ENCODE measurements at places on chromosomes 7 and 10. TPM values are rescaled to one million over a fixed set of nuclear protein-coding genes. Genes with fewer than 3 reads are reported as not detected.

DNA sequence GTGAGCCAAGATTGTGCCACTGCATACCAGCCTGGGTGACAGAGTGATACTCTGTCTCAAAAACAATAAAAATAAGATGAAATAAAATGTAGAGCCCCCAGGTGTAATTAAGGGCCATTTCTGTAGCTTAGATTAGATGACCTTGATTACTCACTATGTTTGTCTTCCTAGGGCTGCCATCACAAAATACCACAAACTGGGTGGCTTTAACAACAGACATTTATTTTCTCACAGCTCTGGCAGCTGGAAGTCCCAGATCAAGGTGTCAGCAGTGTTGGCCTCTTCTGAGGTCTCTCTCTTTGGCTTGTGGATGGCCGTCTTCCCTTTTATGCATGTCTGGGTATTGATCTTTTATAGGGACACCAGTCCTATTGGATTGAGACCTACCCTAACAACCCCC, 6.1 kb downstream of the PTER start:
- H3K27ac ChIP-seq: no peak overlapping the region
- no peak for DNase-seq
- peaks cover 32% of the 10 kb centered on the region for H3K4me1 ChIP-seq
- H3K4me3 ChIP-seq: no peak overlapping the region
- peaks cover 42% of the 10 kb centered on the region for H3K36me3 ChIP-seq
- H3K27me3 ChIP-seq: no peaks in the 10 kb centered on the region

GRCh38 chr7:26958834-26959233, 94.4 kb upstream of the SKAP2 start:
- DNase-seq: no peak
- H3K27ac ChIP-seq: no peak overlapping the region
- H3K36me3 ChIP-seq: no peaks in the 10 kb centered on the region
- H3K4me1 ChIP-seq: no peaks in the 10 kb centered on the region
- no peak overlapping the region for H3K4me3 ChIP-seq

Gene CTTNBP2
- 0.49 TPM for total RNA-seq

Gene C7orf57
- total RNA-seq: not detected

Gene ZNF727
- 0.53 TPM for total RNA-seq

DNA sequence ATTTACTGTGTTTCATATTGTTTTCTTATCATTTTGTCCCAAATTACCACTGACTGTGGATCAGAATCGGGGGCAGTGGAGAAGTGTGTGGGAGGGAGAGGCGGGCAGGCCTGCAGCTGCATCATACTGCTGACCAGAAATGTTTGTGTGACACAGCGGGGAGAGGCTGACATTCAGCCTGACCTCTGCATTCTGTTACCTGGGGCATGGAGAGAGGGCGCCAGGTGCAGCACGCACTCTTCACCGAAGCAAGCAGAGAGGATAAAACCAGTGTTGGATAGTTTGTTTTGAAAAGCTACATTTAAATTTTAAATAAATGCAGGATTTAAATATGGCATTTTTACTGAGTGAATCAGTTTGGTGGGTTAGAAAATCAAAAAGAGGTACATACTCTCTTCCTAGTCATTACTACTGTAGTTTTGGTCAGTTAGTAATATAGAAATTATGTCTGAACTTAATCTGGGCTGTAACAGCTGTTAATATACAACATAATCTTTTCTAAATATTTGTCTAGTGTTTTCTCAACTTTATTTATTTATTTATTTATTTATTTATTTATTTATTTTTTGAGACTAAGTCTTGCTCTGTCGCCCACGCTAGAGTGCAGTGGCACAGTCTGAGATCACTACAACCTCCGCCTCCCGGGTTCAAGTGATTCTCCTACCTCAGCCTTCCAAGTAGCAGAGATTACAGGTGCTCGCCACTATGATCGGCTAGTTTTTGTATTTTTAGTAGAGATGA, 8.8 kb upstream of the STMP1 start:
- peaks cover 11% of the 10 kb centered on the region for H3K36me3 ChIP-seq
- no peak overlapping the region for H3K4me3 ChIP-seq
- no peaks in the 10 kb centered on the region for H3K4me1 ChIP-seq
- H3K27me3 ChIP-seq: no peaks in the 10 kb centered on the region
- no peak for DNase-seq
- H3K27ac ChIP-seq: no peak overlapping the region

Gene BMS1
- 24.6 TPM for total RNA-seq

GRCh38 chr10:7445474-7446185, 34.8 kb upstream of the SFMBT2 start:
- peak overlapping the region; percentile 45 for H3K4me3 ChIP-seq
- DNase-seq: no peak
- peak overlapping the region; percentile 64 for H3K27ac ChIP-seq
- H3K4me1 ChIP-seq: peaks cover 24% of the 10 kb centered on the region
- H3K36me3 ChIP-seq: no peaks in the 10 kb centered on the region
- H3K27me3 ChIP-seq: no peaks in the 10 kb centered on the region

Gene PDAP1
- 105 TPM for total RNA-seq

- no peaks in the 10 kb centered on the region for H3K36me3 ChIP-seq
- no peak overlapping the region for H3K4me3 ChIP-seq
- H3K27me3 ChIP-seq: peaks cover 17% of the 10 kb centered on the region
- H3K27ac ChIP-seq: no peak overlapping the region
- DNase-seq: no peak
Measured at GRCh38 chr10:123640016-123640535, 26.1 kb upstream of the GPR26 start.

Gene CD36
- total RNA-seq: 0.15 TPM

Gene NPTX2
- not detected for total RNA-seq

Gene AS3MT
- 0.46 TPM for total RNA-seq

- no peak overlapping the region for H3K27ac ChIP-seq
- no peak overlapping the region for H3K4me3 ChIP-seq
- H3K4me1 ChIP-seq: no peaks in the 10 kb centered on the region
- no peak for DNase-seq
Measured at GRCh38 chr10:85794553-85794952, 572.0 kb downstream of the GRID1 start.

DNA sequence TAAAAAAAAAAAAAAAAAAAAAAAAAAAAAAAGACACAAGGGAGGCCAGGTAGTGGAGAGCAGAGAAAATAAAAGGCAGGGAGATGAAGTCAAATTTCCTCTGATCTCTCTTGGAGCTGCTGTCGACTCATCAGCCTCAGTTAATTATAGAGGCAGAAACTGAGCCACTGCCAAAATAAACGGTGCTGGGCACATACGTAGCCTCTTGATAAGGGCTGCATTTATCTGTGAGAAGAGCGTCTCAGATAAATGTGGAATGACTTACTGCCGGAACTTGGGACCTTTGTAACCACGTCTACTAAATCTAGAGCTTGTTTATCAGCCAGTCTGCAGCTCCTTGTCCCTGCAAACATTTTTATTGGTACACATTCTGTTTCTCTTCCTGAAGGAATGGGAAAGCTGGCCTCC, 162.3 kb downstream of the BAMBI start:
- DNase-seq: no peak
- H3K4me1 ChIP-seq: no peaks in the 10 kb centered on the region
- H3K36me3 ChIP-seq: no peaks in the 10 kb centered on the region
- no peak overlapping the region for H3K27ac ChIP-seq
- H3K4me3 ChIP-seq: no peak overlapping the region
- H3K27me3 ChIP-seq: no peaks in the 10 kb centered on the region

Gene SPRN
- total RNA-seq: not detected

DNA sequence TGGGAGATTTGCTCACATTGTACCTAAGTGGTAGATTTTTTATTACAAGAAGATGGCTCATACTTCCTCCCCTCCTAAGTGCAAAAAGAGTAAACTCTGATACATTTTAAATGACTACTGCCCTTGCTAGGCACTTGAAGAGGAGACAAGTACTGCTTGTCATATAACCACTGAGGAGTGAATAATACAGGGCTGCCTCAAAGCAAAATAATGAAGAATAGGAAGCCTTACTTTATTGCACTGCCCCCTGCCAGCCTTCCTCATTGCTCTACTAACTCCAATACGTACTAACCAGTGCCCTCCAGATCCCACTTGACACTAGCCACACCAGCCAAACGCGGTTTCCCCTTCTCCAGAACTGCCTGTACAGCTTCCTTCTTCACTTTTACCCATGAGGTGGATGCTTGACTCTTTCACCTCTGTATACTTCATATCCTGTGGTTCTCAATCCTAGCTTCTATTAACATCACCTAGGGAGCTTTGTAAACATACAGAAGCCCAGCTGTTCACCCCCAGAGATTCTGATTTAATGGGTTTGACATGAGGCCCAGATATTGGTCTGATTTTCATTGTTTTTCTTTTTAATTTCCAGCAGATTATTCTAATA, 11.7 kb upstream of the MTERF1 start:
- H3K27ac ChIP-seq: no peak overlapping the region
- H3K27me3 ChIP-seq: peaks cover 7% of the 10 kb centered on the region
- H3K4me3 ChIP-seq: no peak overlapping the region

Gene RNLS
- total RNA-seq: 4.9 TPM

DNA sequence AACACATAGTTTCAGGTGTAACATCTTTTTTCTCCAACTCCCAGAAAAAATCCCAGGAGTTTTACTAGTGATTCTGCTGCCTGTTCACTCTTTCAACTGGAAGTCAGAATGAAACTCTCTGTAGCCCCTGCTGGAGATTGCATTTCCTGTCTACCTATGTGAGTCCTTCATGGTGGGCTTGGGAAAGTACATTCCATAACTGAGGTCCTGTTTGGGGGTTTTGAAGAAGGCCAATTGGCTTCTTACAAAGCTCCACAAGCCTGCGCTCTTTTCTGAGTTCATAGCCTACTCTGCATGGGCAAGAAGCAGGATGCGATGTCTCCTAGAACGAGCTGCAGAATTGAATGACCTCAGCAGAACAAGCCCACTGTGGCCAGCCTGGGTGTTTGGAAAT, 86.7 kb downstream of the LYZL2 start:
- H3K4me3 ChIP-seq: no peak overlapping the region
- no peaks in the 10 kb centered on the region for H3K36me3 ChIP-seq
- DNase-seq: no peak
- H3K4me1 ChIP-seq: peaks cover 13% of the 10 kb centered on the region
- peak overlapping the region; percentile 4 for H3K27ac ChIP-seq

GRCh38 chr7:43569424-43569823, 13.5 kb upstream of the STK17A start:
- H3K27me3 ChIP-seq: peaks cover 3% of the 10 kb centered on the region
- no peak overlapping the region for H3K4me3 ChIP-seq
- no peak for DNase-seq

Gene LLCFC1
- total RNA-seq: not detected

DNA sequence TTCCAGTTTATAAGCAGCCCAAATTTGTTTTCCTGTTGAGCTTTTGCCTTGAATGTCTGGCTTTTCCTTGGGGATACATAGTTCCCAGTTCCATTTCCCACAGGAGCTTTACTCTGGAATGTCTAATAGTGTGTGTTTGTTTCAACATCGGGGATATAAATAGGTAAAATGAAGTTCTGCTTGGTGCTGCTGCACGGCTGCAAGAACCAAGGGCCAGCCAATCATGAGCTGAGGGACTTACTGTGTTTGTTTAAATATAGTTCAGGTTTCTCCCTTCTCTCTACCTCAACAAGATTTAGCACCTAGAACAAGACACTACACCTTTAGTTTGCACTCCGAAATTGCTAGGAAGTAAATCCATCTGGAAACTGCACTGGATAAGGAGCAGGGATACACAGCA, 43.9 kb downstream of the GRM8 start:
- peaks cover 19% of the 10 kb centered on the region for H3K27me3 ChIP-seq
- H3K27ac ChIP-seq: no peak overlapping the region
- no peak overlapping the region for H3K4me3 ChIP-seq

DNA sequence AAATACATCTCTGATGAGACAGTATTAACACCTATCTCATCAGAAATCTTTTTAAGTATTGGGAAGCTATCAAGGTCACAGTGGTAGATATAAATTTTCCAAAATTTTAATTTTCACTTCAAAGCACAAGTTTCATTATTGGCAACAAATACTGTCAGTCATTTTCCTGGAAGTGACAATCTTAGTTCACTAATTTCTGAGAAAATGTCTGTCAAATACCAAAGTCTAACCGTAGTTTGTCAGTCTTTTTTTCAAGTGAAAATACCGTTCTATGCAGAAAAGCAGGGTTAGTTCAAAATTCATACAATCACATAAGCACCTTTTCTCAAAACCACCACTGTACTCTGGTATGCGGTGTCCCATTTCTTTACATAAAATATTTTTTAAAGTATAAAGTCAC, 40.4 kb downstream of the CACUL1 start:
- no peaks in the 10 kb centered on the region for H3K27me3 ChIP-seq
- peaks cover 5% of the 10 kb centered on the region for H3K36me3 ChIP-seq
- no peak for DNase-seq
- H3K4me3 ChIP-seq: no peak overlapping the region
- no peaks in the 10 kb centered on the region for H3K4me1 ChIP-seq

Gene ST8SIA6
- total RNA-seq: 0.13 TPM

Gene HTR5A
- total RNA-seq: not detected

- no peak overlapping the region for H3K27ac ChIP-seq
- DNase-seq: no peak
- peaks cover 16% of the 10 kb centered on the region for H3K36me3 ChIP-seq
- H3K27me3 ChIP-seq: no peaks in the 10 kb centered on the region
- H3K4me1 ChIP-seq: no peaks in the 10 kb centered on the region
Measured at GRCh38 chr7:151662251-151662826, 142.6 kb upstream of the RHEB start.

DNA sequence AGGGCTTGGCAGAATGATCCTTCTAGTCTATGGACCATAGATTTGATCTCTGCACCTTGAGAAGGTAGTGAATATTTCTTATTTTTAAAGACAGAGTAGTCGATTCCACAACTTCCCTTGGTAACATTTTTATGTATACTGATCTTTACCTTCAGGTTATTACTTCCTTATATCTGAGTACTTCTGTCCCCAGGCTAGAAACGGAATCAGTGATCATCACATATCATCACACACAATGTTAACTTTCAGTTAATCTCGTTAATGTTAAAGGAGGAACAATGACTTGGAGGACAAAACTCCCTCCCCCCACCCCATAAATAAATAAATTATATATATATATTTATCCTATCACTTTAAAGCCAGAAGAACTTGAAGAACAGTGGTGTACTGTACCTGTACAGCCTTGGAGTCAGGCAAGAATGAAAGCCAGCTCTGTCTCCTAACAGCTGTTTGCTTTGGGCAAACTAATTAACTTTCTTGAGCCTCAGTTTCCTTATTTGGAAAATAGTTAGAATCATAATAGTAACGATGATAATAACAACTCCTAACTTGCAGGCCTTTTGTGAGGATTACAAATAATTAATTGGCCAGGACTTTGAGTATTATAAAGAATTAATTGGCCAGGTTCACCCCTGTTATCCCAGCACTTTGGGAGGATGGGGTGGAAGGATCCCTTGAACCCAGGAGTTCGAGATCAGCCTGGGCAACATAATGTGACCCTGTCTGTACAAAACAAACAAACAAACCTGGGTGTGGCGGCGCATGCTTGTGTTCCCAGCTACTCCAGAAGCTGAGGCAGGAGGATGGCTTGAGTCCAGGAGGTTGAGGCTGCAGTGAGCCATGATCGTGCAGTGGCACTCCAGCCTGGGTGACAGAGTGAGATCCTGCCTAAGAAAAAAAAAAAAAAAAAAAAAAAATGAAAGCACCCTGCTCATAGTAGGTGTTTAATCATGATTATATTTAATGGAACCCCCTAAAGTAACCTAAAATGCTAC, 63.5 kb downstream of the SAMD9 start:
- H3K27me3 ChIP-seq: no peaks in the 10 kb centered on the region
- no peak for DNase-seq
- no peaks in the 10 kb centered on the region for H3K36me3 ChIP-seq
- H3K4me1 ChIP-seq: peaks cover 6% of the 10 kb centered on the region
- H3K27ac ChIP-seq: no peak overlapping the region
- H3K4me3 ChIP-seq: no peak overlapping the region

- H3K4me1 ChIP-seq: peaks cover 10% of the 10 kb centered on the region
- no peaks in the 10 kb centered on the region for H3K27me3 ChIP-seq
- peak; percentile 75 for DNase-seq
- H3K36me3 ChIP-seq: peaks cover 54% of the 10 kb centered on the region
- no peak overlapping the region for H3K27ac ChIP-seq
- no peak overlapping the region for H3K4me3 ChIP-seq
Measured at GRCh38 chr7:4753598-4754432, 21.6 kb upstream of the AP5Z1 start.
